ENCODE measurements at places on chromosomes 2 and 18. TPM values are rescaled to one million over a fixed set of nuclear protein-coding genes. Genes with fewer than 3 reads are reported as not detected.

DNA sequence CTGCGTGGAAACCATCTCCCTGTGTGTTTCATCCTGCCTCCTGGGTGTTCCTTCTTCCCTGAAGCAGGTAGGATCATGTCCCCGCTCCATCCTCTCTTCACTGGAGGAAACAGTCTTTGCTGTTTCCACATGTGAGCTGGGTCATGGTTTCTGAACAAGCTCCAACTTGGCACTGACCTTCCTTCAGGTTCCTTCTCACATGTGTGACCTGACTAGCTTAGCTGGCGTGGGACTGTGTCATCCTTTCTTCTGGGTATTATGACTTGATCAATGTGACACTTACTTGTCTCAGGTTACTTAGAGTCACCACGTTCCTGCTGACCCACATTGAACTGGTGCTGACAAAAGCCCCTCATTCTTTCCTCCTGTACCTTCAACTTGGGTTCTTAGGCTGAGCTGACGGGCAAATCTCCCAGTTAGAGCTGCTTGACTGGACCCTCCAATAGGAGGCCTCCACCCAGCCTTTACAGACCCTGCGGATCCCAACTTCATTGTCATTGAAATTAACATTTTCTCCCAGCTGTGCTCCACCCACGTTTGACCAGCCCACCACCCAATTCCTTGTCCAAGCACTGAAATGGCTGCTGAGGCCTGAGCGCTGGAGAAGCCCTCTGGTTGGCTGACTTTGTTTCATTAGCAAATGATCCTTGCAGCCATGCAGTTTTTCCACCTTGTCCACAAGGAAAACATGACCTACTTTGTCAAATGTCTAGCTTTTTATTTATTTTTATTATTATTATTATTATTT, 128.1 kb downstream of the DDX1 start:
- no peak for DNase-seq

The TEKT4 gene
- not detected for polyA plus RNA-seq

DNA sequence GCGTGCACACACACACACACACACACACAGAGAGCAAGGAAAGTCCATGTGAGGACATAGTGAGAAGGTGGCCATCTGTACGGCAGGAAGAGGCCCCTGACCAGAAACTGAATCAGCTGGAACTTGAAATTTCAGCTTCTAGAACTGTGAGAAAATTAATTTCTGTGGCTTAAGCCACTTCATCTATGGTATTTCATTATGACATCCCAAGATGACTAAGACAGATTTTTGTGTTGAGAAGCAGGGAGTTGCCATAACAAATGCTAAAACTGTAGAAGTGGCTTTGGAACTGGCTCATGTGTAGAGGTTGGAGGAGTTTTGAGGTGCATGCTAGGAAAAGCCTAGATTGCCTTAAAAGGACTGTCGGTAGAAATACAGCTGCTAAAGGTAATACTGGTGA, 63.4 kb upstream of the ZBTB7C start:
- DNase-seq = no peak

GRCh38 chr2:72394541-72395070, 246.9 kb upstream of the CYP26B1 start:
- no peak for DNase-seq

GRCh38 chr18:21904856-21905255, 164.3 kb downstream of the MIB1 start:
- peak; percentile 39 for DNase-seq

GRCh38 chr2:26542194-26542455, 64.2 kb upstream of the OTOF start:
- DNase-seq = no peak

The CD302 gene
- polyA plus RNA-seq = 16.4 TPM
